Thoracic aorta endothelial cell (primary cell): ENCODE measurements at places on chromosomes 6 and 20. TPM values are rescaled to one million over a fixed set of nuclear protein-coding genes. Genes with fewer than 3 reads are reported as not detected.

The HLA-DQA2 gene
- not detected in 2 replicates for total RNA-seq

The FAM83C gene
- total RNA-seq, result not detected in 2 replicates

The CLIC5 gene
- total RNA-seq, result under 0.01 and 0.07 TPM in 2 replicates

The EMILIN3 gene
- not detected in 2 replicates for total RNA-seq

The POM121L2 gene
- total RNA-seq, result not detected in 2 replicates

The TMC2 gene
- total RNA-seq, result not detected in 2 replicates

The ESR1 gene
- total RNA-seq, result 0.13 TPM in 1 of 2 replicates, not detected in the other

The AIF1 gene
- total RNA-seq, result not detected in 2 replicates

The TP53INP2 gene
- 6.5 and 8.6 TPM in 2 replicates for total RNA-seq

The SPATS1 gene
- not detected in 2 replicates for total RNA-seq

The TCP1 gene
- total RNA-seq, result 384 and 395 TPM in 2 replicates

The TINAG gene
- not detected in 2 replicates for total RNA-seq

The PTCHD4 gene
- total RNA-seq, result 1.9 and 3.2 TPM in 2 replicates

The GPR6 gene
- total RNA-seq, result not detected in 2 replicates

The MPC1 gene
- total RNA-seq, result 24.1 and 31.3 TPM in 2 replicates

The CCN6 gene
- not detected in 2 replicates for total RNA-seq

The CST5 gene
- total RNA-seq, result not detected in 2 replicates

The TNNC2 gene
- total RNA-seq, result not detected in 2 replicates

The FAM217A gene
- not detected in 2 replicates for total RNA-seq

The RCAN2 gene
- total RNA-seq, result 0.13 and 0.29 TPM in 2 replicates

The RSPO3 gene
- total RNA-seq, result 0.53 and 5.1 TPM in 2 replicates

The CDH4 gene
- total RNA-seq, result 0.40 and 5.7 TPM in 2 replicates

The MAFB gene
- total RNA-seq, result 1.7 and 3.1 TPM in 2 replicates

The ISM1 gene
- total RNA-seq, result 0.07 TPM in 1 of 2 replicates, not detected in the other

The CEBPB gene
- total RNA-seq, result 5.2 and 7.4 TPM in 2 replicates

The CCDC170 gene
- total RNA-seq, result under 0.01 and 0.14 TPM in 2 replicates

The CD40 gene
- 8.4 and 19.2 TPM in 2 replicates for total RNA-seq

The COMMD7 gene
- total RNA-seq, result 52.8 and 63.0 TPM in 2 replicates

The ATP9A gene
- total RNA-seq, result 21.8 and 25.2 TPM in 2 replicates

The SLC26A8 gene
- total RNA-seq, result under 0.01 TPM in 2 replicates
